ENCODE measurements at places on chromosomes 16 and 17.

DNA sequence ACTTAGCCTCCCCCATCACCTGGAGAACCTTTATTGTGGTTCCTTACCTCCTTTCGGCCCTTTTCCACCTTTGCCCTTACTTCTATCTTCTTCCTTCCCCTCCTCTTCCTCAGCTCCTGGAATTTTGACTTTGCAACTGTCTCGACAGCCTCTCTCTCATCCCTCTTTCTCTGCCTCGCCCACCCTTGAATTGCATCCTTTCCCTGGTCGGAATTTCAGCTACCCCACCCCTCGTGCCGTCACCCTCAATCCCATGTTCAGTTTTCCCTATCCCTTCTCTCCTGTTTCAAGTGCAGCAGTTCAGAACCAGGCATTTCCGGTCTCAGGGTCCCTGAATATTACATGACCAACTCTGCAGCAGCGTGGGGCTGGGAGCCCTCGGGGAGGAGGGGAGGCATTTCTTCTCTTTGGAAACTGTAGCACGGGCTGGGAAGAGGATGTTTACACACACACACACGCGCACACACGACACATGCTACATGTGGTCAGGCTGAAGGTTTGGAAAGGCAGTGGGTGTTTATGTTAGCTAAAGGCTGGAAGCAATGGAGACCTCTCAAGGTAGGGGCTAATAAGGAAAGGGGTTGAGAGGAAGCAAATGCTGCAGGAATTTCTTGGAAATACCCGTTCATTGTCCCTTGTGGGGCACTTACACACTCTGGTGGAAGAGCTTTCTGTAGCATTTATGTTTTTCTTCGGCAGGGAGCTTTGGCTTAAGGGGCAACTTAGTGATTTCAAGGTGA lies 971 bp downstream of the MINK1 start:
- DNase-seq = no peak

GRCh38 chr17:7932949-7933348 lies 943 bp downstream of the CNTROB start:
- no peak for DNase-seq

DNA sequence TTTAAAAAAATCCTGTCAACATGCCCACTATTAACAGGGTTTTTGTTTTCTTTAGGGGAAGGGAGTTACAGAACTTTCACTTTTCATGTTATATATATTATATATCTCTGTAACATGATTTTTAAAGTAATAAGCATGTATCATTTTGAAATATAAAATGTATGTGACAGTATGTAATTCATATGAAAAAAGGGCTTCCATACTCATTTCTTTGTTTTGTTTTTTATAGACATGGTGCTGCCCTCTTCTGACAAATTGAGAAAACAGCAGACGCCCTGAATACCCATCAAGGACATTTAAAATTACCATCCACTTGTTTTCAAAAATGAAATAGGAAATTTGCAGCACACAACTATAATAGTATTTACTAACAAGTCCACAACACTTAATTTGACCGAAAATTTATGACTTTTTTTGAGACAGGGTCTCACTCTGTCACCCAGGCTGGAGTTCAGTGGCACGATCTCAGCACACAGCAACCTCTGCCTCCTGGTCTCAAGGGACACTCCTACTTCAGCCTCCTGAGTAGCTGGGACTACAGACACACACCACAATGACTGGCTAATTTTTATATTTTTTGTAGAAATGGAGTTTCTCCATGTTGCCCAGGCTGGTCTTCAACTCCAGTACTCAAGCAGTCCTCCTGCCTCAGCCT lies 30.4 kb downstream of the CFDP1 start:
- no peak for DNase-seq

DNA sequence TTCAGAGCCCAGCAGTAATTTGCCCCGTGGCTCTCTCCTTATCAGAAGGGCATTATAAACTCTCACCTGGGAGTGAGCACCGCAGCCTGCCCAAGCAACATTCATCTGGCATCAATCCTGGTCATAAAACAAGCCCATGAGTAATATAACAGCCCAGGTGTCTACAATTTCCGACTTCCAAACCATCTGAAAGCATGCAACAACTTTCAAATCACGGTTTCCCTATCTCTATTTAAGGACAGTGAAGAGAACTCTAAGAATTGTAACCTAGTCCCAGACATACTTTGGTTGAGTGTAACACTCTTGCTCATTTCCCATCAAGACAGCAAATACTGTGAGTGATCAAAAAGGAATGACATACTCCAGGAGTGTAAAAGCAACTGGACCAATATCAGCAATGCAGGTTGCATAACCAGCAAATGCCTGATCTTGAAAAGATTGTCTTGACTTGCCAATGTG lies 487.4 kb upstream of the SOX9 start:
- no peak for DNase-seq

DNA sequence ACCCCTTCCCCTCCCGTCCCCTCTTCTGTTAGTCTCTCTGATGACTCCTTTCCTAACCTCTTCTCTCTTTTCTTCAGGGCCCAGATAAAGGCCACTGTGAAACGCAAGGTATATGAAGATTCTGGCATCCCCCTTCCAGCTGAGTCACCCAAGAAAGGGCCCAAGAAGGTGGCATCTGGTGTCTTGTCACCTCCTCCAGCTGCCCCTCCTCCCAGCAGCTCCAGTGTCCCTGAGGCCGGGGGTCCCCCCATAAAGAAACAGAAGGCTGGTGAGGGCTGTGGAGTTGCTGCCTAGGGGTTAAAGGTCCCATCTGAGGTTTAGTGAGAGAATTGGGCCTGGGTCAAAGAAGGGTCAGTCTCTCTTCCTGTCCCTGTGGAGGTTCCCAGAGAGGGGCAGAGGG lies 4.0 kb downstream of the RNASEK start:
- DNase-seq = no peak

DNA sequence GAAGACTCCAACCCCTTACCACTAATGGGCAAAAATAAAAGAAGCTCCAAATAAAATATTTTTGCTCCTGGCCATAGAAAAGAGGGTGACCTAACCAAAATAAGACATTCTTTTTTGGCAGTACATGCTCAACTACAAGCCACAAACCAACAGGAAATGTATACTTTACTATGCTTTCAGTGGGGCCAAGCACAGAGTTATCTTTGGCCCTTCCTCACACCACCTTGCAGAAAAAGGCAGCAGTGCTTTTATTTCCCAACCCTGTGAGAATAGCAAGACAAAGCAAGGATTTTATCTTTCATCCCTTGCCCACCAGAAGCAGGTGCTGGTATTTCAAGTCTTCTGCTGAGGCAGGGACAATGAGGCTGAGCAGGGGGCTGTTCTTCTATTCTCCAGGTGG lies 1493.1 kb downstream of the CDH11 start:
- no peak for DNase-seq

GRCh38 chr17:7651665-7652387 lies 1.1 kb downstream of the ATP1B2 start:
- no peak for DNase-seq

DNA sequence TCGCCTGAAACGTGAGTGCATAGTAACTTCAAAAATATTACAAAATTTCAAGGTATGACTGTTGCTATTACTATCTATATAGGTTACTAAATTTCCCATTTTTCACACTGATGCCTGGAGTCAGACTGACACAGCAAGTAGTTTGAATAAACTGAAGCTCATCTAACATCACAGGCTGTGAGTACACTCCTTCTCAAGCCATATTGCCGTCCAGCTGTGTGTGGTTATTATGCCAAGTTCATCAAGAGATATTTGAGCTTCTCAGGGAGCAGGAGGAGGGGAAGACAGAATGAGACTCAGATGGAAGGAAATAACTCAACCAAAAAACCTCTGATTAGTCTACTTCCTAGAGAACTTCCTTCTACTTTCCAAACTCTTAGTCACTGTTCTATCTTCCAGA lies 473.9 kb downstream of the TOX3 start:
- no peak for DNase-seq

DNA sequence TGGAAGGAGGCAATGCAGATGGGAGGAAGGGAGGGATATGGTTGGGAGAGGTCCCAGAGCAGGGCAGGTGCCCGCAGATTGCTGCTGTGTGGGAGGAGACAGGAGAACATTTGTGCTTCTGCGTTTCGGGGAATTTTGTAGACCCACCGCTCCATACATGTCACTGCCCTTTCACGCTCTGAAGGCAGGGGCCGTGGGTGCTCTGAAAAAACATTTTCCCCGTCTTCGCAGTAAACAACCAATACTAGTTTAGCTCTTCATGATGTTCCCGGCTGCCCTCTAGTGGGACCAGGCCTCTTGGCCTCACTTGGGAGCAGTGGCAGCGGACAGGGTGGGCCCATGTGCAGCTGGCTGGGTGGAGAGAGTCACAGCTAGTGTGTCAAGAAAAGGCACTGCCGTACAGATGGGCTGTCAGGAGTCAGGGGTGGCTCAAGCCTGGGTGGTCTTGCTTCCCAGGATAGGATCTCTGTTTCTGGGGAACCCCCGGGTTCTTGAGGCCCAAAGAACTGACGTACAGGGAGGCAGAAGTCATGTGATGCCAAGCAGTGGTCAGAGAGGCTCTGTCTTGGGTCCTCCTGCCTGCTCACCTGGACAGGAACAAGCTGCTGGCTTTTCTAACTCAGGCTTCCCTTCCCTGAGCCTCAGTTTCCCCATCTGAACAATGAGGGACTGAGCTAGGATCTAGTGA lies 46.5 kb upstream of the CPNE2 start:
- no peak for DNase-seq

- no peak for DNase-seq
Observed at GRCh38 chr16:88734361-88734728, 28.0 kb downstream of the CTU2 start.

DNA sequence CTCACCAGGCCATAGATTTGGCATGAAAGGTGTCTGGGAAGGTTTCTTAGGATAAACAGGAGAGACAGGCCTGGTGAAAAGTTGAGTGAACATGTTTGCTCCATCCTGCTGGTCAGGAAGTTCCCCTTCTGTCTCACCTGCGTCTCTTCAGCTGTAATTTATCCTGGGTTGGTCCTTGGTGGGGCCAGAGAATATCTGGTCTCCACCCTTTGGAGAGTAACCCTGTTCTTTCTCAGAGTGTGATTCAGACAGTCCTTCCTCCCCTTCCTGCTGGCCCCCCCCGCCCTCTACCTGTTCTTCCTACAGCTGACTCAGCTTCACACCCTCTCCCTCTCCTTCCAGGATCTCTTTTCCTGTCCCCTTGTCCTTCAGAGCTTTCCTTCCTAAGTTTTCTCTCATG lies 17.1 kb downstream of the MINK1 start:
- no peak for DNase-seq

GRCh38 chr17:77318491-77319210 lies 177.9 kb downstream of the SEC14L1 start:
- DNase-seq = no peak

DNA sequence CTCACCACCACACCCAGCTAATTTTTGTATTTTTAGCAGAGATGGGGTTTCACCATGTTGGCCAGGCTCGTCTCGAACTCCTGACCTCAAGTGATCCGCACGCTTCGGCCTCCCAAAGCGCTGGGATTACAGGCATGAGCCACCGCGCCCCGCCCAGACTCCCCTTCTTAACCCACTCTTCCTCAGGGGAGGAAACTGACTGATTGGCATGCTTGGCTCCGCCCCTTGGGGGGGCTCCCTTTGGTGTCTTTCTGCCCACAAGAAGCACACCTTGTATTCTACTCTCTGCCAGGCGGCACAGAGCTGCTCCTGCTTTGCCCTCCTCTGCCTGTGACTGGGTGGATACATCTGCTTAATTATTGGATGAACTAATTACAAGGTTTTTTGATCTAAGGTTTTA lies 4.7 kb upstream of the ASGR2 start:
- no peak for DNase-seq

- DNase-seq = no peak
Observed at GRCh38 chr16:22035153-22035552, 27.2 kb downstream of the MOSMO start.

DNA sequence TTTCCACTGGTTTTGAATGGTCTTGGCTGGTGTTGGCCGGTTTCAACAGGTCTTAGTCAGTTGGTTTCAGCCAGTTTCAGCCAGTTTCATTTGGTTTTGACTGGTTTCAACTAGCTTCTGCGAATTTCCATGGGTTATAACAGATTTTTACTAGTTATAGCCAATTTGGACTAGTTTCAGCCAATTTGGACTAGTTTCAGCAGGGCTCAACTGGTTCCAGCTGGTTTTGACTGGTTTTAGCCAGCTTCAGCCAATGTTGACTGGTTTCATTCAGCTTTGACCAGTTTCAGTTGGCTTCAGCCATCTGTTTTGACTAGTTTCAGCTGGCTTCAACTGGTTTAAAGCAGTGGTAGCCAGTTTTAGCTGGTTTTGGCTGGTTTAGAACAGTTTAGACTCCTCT lies 432.6 kb downstream of the UTP18 start:
- DNase-seq = no peak

DNA sequence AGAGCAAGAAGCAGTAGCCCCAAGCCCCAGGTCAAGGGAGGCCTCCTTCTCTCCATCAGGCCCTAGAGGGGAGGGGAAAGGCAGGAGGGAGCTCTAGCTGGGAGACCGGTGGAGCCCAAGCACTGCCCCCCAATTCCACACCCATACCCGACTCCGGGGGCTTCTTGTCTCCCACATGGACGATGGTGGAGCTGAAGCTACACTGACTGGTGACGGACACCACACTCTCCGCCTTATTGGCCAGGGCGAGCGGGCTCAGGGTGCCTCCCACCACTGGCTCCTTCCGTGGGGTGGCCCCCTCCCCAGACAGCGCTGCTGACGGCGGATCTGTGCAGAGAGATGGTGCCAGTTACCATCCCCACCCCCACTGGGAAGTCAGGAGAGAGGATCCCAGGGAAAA lies 6.4 kb downstream of the PER1 start:
- no peak for DNase-seq

All from stimulated activated effector memory CD8-positive, alpha-beta T cell treated with anti-CD3 and anti-CD28 coated beads, Interleukin-12 subunit alpha, Interleukin-12 subunit beta, amount 100 ng/mL, for 72 hours (primary cell).